Activated CD4-positive, CD25-positive, alpha-beta regulatory T cell treated with anti-CD3 and anti-CD28 coated beads, Interleukin-2, amount 50 U/mL, for 16 hours (primary cell): ENCODE measurements at places on chromosomes 1 and 21.

DNA sequence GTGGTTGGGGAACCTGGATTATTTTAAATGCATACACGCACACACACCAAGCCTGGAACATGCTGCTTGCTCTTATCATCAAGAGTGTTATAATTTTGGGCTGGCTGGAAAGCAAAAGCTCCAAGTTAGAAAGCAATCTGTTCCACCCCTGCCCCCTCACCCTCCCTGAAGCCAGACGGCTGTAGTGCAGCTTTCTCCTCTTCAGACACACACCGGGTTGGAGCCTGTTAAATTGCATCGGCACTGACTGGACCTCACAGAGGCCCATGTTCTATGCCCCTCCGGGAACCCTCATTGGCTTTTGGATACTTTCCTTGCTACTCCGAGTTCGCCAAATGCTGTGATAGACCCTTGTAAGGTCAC, 90.6 kb upstream of the KCNJ15 start:
- no peak for DNase-seq

DNA sequence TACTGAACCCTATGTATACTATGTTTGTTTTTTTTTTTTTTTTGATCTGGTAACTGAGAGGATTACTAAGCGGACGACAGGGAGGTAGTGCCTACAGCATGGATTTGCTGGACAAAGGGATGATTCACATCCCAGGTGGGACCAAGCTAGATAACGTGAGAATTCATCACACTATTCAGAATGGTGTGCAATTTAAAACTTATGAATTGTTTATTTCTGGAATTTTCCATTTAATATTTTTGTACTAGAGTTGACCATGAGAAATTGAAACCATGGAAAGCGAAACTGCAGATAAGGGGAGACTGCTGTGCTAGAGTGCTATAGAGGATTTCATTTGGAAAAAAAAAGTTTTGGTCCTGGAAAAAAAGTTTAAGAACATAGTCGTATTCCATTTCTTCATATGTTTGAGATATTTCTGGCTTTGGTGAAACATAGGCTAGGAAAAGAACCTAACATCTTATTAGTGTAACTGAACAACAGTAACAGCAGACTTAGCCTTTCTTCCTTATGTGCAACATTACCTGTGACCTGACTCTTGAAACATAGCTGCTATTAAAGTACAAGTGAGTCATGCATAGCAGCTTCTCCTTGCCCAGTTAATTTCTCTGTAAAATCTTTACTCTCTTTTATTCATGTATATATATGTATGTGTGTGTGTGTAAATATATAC, 202.5 kb downstream of the FGGY start:
- no peak for DNase-seq

GRCh38 chr1:161179698-161180097, 2.4 kb upstream of the B4GALT3 start:
- DNase-seq = no peak

DNA sequence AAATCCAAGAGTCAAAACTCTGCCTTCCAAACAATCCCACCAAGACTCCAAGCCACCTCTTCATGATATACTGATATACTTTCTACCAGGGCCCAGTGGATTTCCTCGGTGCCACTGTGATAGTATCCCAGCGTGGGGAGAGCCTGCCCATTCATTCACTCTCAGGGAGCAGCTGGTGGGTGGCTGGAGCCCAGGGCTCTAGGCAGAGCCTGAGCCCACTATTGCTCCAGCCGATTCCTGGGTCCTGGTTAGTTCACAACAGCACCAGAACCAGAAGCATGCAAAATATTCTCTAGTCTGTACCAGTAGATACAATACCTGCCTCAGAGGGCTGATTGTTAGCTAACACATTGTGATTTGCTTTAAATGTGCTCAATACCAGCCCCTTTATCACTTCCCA, 831 bp downstream of the CSRP1 start:
- DNase-seq = no peak
